Activated effector memory CD4-positive, alpha-beta T cell treated with anti-CD3 and anti-CD28 coated beads, Interleukin-2, amount 50 U/mL, for 16 hours (primary cell): ENCODE measurements at places on chromosomes 6 and 20.
A peak's percentile ranks its signal among the peaks of the same experiment; 100 is the strongest.

GRCh38 chr6:319177-320131 lies 27.2 kb downstream of the DUSP22 start:
- peak; percentile 65 for DNase-seq

DNA sequence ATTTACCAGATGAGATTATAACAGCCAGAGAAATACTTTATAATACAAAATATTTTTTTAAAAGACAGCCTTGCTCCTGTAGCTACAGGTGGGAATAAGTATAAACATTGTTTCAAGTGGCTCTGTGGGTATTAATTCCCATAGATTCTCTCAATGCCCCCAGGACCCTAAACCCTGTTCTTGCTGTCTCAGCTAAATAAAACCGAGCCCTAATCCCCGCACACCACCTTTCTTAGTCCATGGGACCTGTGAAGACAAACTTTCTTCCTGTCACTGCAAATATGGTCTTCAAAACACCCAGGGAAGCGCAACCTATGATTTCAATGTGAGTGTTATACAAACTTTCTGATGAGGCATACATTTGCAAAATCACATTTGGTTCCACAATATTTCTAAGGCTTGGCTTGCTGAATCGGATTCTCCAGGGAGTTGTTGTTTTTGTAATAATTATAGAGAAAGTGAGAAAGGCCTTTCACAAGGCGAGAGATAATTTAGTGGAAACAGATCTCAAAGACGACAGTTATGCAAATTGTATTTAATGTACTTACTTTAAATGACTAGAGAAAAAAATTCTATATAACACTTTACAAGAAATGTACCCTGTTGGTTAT lies 11.1 kb downstream of the SMLR1 start:
- no peak for DNase-seq

GRCh38 chr6:135115411-135115810 lies 60.8 kb upstream of the HBS1L start:
- no peak for DNase-seq

DNA sequence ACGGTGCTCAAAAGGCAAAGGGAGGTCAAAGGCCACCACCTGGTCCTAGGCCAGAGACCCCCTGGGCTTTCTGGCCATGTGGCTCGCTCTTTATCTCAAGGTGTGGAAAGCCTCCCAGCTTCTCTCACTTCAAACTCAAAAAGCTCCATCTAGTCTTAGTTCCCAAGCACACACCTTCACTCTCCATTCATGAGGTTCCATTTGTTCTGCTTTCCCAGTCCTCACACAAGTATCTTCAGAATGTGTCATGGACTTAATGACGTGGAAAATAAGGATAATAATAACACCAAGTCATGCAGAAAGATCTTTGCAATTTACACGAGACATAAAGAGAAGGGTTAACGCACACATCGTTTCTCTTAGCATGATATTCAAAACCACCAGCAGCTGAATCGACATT lies 219.3 kb downstream of the GMDS start:
- no peak for DNase-seq

DNA sequence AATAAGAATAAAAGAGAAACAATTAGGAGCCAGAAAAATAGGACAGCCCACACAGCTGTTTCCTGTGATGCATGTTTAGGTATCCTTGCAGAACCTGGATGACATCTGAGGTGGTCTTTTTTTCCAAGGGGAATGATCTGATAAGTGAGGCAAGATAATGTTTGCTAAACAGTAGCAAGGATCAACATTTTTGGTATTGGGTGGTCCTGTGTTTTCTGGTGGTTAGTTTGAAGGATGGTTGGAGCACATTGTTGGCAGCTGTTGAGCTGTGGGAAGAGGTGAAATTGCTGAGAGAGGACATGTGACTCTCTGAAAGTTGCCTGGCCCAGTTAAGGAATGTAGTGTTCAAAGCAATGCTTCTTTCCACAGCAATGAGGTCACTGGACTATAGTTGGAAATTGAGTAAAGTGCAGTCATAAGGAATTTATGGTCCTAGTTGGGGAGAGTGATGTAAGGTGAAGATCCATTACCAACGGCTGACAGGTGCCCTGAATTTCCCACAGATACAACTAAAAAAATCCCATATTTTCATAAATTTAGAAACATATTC lies 270.2 kb upstream of the IMPG1 start:
- DNase-seq = no peak

DNA sequence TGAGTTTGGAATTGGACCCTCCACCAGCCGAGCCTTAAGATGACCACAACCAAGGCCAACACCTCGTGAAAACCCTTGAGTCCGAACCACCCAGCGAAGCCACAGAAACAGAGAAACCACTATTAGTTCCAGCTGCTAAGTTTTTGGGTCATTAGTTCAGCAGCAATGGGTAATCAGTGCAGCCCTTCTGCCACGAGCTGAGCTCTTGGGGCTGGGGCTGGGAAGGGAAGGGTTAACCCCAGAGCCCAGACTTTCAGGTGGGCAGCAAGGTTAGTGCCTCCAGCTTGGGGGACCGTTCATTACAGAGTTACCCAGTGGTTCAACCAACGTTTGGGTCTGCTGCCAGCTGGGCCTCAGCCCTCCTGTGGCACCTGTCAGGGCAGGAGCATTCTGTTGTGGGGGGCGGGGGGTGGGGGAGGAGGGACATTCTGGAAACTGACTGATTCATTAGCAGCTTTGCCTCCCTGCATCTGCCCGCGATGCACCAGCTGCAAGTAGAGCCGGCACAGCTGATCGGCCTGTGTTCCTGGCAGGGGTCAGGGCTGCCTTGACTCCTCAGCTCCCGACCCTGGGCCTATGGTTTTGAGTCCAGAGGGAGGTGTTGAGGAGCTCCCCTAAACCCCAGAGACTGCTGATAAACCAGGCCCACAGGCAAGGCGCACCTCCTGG lies 52.7 kb downstream of the TGM2 start:
- peak; percentile 48 for DNase-seq

- DNase-seq = no peak
Observed at GRCh38 chr6:52514514-52514913, 62.3 kb downstream of the TRAM2 start.

- no peak for DNase-seq
Observed at GRCh38 chr6:131216246-131216645, 81.0 kb downstream of the AKAP7 start.

- DNase-seq = no peak
Observed at GRCh38 chr20:1010659-1011058, 8.5 kb upstream of the RSPO4 start.

- no peak for DNase-seq
Observed at GRCh38 chr6:87728706-87729105, 26.7 kb upstream of the AKIRIN2 start.

DNA sequence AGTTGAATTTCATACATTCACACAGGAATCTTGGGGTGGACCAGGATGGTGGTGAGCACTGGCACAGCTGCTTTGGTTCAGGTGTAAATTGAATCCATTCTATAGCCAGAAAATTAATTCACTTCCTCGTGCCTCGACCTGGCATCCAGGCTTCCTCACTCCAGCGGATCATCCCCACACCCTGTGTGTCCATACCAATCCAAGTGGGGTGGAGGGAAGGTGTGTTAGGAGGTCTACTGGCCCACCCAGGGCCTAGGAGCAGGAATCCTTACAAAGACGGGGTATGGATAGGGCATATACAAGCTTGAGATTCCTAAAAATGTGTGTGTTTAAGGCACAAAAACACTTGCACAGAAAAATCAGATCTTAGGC lies 81.8 kb upstream of the SLC24A3 start:
- DNase-seq = no peak

DNA sequence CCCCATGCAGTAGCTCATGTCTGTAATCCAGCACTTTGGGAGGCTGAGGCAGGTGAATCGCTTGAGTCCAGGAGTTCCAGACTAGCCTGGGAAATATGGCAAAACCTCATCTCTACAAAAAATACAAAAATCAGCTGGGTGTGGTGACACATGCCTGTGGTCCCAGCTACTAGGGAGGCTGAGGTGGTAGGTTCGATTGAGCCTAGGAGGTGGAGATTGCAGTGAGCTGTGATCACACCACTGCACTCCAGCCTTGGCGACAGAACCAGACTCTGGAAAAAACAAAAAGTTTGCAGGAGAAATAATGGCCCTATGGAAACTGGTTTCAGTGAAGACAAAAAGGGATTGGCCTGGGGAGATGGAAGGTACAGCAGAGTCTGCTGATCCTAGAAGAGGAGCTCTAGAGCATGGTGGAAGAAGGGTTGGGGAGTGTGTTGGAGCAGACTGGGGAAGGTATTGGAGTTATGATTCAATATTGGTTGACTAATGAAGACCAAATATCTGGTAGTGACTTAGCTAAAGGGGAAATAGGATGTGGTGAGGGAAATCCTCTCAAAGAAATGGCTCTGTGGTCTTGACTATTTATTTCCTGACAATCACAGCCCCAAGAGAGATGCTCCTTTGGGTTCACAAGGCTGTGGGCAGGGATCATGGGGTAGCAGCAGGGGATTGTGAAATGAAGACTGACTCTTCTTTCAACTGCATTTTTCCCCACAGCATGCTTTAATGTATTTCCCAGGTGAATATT lies 281.9 kb downstream of the UTRN start:
- no peak for DNase-seq

- DNase-seq = no peak
Observed at GRCh38 chr20:43271980-43272379, 82.3 kb upstream of the PTPRT start.

DNA sequence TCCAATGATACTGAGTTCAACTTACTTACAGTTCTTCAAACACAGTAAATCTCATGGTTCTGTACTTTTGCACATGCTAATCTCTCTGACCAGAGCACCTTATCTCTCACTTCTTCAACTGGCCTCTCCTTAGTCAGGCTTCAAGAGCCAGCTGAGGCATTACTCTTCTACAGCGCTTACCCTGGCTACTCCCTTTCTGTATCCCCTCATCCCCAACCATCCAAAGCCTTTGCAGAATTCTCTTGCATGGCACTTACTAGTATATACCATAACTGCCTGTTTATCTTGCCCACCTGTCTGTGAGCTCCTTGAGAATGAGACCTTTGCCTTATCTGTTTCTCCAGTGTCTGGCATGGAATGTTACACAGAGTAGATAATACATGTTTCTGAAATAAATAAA lies 49.2 kb downstream of the SESN1 start:
- no peak for DNase-seq

DNA sequence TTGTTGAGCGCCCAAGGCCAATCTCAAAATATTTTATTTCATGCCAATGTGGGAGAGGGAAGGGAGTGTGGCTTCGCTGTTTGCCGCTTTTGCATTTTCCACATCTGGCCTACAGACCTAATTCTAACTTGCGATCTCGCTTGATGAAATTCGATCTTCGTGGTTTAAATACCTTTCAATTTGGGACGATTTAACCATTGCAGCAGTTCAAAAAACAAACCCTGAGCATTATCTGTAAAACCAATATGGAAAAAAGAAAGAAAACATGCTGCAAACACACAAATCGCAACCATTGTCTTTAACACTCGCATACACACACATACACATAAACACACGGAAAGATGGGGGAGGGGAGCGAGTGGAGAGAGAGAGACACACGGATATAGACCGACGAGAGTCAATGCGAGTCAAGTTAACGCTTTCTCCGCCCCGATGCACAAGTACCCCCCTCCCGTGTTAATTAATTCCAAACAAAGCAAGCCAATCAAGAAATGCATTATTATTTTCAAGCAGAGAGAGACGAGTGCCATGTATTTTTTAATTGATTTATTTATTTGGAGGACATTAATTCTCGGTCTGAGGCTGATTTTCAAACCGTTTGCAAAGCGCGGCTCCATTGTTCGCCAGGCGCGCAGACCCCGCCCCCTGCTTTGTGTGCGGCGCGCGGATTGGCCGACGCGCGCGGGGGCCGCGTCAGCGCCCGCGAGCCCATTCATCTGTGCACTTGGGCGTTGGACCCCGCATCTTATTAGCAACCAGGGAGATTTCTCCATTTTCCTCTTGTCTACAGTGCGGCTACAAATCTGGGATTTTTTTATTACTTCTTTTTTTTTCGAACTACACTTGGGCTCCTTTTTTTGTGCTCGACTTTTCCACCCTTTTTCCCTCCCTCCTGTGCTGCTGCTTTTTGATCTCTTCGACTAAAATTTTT lies at the start of gene MARCKS:
MARCKS (plus strand) TSS at position 721 of the 931 bp plus-strand sequence. CDS start 401 bp downstream, outside the sequence.
- peak; percentile 74 for DNase-seq

DNA sequence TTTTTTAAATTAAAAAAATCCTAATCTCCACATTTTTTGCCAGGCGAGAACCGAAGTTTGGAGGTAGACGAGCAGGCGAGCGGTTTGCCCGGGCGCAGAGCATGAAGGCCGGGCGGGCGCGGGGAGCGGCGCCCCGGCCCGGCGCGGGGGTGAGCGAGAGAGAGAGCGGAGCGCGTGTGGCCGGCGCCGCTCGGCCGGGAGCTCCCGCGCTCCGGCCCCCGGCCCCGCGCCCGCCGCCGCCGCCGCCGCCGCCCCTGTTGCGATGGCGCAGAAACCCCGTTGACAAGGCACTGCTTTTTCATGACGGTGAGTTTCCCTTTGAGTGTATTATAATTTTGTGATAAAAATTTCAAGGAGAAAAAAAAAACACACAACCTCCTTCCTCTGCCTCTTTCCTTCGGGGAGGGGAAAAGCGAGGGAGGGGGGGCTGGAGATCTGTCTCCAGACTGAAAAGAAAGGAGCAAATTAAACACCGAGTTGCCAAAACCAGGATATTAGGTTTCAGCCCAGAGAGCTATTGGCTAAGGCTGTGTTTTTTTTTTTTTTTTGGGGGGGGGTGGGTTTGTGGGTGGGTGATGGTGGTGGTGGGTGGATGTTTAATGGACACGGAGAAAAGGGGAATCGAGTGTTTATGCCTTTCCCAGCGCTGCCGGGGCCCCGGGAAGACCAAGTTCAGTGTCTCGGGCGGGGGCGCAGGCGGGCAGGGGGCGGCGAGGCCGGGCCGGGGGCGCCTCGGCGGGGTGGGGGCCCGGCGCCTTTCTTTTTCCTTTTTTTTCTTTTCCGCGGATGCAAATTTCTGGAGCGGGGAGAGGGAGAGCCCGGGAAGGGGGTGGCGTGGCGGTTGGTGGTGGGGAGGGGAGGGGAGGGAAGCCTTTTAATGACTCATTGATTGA lies at the start of gene BICRAL:
BICRAL (plus strand) TSS at position 257 of the 893 bp plus-strand sequence. CDS start 39,971 bp downstream, outside the sequence.
- DNase-seq = peak; percentile 90

GRCh38 chr20:12404941-12405340 lies 487.2 kb downstream of the BTBD3 start:
- no peak for DNase-seq
